PC-9 (cell line): ENCODE measurements at places on chromosomes 6 and 20.

DNA sequence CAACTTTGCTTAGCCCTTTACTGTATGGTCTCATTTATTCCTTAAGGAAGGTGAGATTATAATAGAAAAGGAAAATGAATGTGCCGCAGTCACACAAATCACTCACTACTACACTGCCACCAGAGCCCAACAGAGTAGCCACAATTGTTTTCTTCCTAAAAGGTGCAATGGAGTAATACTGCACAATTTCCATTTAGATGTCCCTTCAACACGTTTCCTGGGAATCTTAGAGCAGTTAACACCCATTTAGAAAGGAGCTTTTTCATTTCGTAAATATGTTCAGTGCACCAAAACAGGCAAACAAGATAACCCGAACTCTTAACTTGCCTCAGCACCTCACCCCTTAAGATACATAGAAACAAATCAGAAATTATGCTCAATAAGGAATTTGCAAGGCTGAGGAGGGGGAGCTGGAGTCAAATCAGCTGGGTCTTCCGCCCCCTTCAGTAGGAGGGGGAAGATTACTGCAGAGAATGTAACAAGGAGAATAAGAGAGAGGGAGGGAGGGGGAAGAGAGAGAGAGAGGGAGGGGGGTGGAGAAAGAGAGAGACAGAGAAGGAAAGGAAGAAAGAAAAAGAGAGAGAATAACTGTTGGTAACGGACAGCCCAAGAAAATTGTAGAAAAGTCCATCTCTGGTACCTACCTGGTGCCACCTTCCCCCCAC lies 155.5 kb downstream of the BCAS1 start:
- H3K27ac ChIP-seq = peak overlapping the region; percentile 93
- H3K4me1 ChIP-seq = peaks cover 47% of the 10 kb centered on the region
- no peak for DNase-seq
- H3K4me3 ChIP-seq = peak overlapping the region; percentile 61

DNA sequence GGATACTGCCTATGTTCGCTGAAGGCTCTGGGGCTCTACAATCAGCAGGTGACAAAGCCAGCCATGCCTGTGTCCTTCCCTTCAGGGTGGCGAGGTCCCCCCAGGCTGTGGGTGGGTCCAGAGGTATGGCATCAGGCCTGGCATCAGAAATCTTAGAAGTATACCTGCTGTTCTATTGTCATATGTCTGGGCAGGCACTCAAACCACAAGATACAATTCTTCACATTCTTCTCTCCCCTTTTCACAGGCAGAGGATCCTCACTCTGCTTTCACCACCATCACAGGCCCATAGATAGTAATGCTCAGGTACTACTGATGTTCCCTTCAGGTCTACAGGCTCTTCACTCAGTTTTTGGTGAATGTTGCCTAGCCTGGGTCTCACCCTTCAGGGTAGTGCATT lies 1180.0 kb upstream of the CITED2 start:
- no peak overlapping the region for H3K27ac ChIP-seq
- no peaks in the 10 kb centered on the region for H3K4me1 ChIP-seq
- H3K27me3 ChIP-seq = no peaks in the 10 kb centered on the region

DNA sequence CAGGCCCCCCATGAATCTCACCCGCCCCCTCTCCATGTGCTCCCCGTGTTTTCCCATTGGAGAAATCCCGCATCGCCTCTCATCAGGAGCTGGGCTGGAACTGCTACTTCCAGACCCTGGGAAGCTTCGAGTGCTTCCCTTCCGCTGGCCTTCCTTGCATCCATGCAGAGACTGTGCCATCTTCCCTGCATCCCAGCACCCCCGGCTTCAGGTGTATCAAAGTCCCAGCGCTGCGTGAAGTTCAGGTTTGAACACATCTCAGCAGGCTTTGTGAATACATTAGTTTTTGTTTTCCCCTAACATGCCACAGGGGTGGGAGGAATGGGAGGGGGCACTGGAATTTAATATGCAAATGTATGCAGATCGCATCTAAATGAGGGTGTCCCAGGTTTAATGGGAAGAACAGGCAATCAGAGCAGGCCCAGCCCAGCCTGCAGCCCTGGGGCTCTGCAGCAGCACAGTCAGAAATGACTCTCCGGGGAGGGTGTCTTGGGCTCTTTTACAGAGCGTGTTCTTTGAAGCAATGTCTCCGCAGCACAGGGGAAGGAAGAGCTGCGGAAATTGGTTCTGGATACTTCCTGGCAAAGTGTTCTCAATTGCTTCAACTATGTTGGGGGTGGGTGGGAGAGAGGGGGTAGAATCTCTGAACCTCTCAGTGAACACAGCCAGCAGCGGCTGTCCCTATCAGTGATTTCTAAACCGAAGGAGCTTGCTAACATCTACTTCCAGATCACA lies 8.3 kb upstream of the MMP9 start:
- peaks cover 39% of the 10 kb centered on the region for H3K4me1 ChIP-seq
- no peaks in the 10 kb centered on the region for H3K36me3 ChIP-seq
- no peak for DNase-seq
- H3K27me3 ChIP-seq = no peaks in the 10 kb centered on the region

DNA sequence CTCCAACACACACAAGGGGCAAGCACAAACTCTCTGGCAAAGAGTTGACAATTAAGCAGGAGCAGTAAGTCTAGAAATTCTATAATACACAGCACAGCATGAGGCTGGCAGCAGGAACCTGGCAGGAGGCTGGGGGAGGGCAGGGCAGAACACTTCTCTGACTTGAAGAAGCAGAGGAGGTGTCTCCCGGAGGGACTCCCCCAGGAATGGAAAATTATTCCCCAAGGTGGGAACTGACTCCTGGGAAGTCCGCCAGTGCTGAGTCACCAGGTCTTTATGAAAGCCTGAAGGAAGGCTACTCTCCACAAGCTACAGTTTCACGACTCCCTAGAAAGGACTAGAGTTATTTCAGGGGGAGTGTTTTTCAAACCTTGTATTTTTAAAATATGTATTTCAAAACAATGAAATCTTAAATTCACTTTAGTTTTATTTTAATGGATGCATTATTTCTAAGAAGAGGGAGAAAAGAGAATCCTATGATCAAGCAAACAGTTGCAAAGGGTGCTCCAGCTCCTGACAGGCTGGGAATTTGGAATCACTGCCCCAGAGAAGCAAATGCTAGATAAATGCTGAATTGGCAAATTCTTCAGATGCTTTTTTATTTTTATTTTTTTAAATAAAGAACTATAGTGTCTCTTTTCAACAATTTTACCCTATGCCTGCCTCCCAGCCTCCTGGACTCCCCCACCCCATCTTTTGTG lies 192.8 kb downstream of the LY86 start:
- no peaks in the 10 kb centered on the region for H3K27me3 ChIP-seq
- no peak overlapping the region for H3K4me3 ChIP-seq
- H3K36me3 ChIP-seq = no peaks in the 10 kb centered on the region
- H3K27ac ChIP-seq = peak overlapping the region; percentile 66

GRCh38 chr20:56208121-56208520 lies 40.4 kb upstream of the MC3R start:
- peaks cover 30% of the 10 kb centered on the region for H3K27me3 ChIP-seq
- no peaks in the 10 kb centered on the region for H3K36me3 ChIP-seq
- no peak overlapping the region for H3K27ac ChIP-seq
- no peak for DNase-seq

DNA sequence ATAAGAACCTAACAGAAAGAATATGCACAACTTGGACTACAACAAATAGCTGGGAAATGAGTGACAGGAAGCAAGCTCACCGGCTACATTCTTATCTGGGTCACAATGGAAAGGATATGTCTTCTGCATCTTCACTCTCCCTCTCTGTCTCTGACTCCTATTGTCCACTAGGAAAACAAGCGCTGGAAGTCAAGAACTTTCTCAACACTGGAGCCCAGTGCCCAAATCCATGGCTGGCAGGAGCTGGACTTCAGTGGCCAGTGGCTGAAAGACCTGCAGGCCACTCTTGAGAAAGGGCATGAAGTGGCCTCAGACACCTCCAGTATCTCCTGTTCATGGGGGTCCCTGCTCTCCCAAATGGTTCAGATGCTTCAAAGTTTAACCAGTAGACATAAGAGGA lies 62.0 kb downstream of the FAM50B start:
- peak overlapping the region; percentile 100; the same call in 1 of the 2 replicates for H3K27ac ChIP-seq
- H3K36me3 ChIP-seq = no peaks in the 10 kb centered on the region
- H3K4me1 ChIP-seq = peaks cover 44% of the 10 kb centered on the region
- no peaks in the 10 kb centered on the region for H3K27me3 ChIP-seq

- H3K36me3 ChIP-seq = no peaks in the 10 kb centered on the region
- H3K27me3 ChIP-seq = no peaks in the 10 kb centered on the region
- no peak overlapping the region for H3K4me3 ChIP-seq
- DNase-seq = no peak
- H3K27ac ChIP-seq = no peak overlapping the region
These were observed 3.5 kb upstream of the DDR1 start for GRCh38 chr6:30880698-30881252.

GRCh38 chr6:8123236-8123635 lies 20.9 kb upstream of the EEF1E1 start:
- H3K27me3 ChIP-seq = no peaks in the 10 kb centered on the region
- H3K36me3 ChIP-seq = no peaks in the 10 kb centered on the region
- no peak overlapping the region for H3K4me3 ChIP-seq
- H3K27ac ChIP-seq = no peak overlapping the region
- H3K4me1 ChIP-seq = no peaks in the 10 kb centered on the region
- DNase-seq = no peak

GRCh38 chr6:45637611-45638257 lies 260.0 kb upstream of the SUPT3H start:
- no peak overlapping the region for H3K4me3 ChIP-seq
- no peak for DNase-seq
- no peaks in the 10 kb centered on the region for H3K27me3 ChIP-seq

- no peak overlapping the region for H3K27ac ChIP-seq
- H3K4me1 ChIP-seq = no peaks in the 10 kb centered on the region
- DNase-seq = no peak
- no peaks in the 10 kb centered on the region for H3K27me3 ChIP-seq
- no peaks in the 10 kb centered on the region for H3K36me3 ChIP-seq
These were observed 24.0 kb downstream of the SNX3 start for GRCh38 chr6:108236791-108237190.

DNA sequence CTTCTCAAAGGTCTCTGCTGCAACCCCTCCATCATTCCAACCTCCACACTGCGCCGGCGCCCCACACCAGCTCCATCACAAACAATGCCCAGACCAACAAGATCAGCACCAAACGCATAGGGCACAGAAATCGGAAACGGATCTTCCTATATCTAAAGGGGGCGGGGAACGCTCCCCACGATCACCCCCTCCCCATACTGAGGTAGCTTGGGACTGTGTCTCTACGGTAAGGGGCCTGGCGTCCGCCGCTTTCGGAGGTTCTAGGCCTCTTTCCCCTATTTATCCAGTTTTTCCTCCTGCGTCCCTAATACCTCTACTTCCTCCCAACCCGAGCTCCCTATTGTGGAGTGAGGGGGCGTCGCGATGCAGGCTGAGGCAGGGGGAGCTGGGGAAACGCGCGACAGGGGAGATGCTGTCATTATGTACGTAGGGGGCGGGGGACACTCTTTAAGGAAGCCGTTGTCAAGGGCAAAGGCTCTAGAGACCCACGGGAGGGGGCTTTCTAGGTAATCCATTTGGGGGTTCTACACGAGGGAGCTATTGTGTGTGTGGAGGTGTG lies 909 bp downstream of the DNAAF9 start:
- no peak for DNase-seq
- H3K27ac ChIP-seq = no peak overlapping the region
- H3K4me3 ChIP-seq = peak overlapping the region; percentile 68; the same call in 1 of the 2 replicates
- H3K4me1 ChIP-seq = peaks cover 5% of the 10 kb centered on the region; the same call in 1 of the 2 replicates
- H3K27me3 ChIP-seq = no peaks in the 10 kb centered on the region

DNA sequence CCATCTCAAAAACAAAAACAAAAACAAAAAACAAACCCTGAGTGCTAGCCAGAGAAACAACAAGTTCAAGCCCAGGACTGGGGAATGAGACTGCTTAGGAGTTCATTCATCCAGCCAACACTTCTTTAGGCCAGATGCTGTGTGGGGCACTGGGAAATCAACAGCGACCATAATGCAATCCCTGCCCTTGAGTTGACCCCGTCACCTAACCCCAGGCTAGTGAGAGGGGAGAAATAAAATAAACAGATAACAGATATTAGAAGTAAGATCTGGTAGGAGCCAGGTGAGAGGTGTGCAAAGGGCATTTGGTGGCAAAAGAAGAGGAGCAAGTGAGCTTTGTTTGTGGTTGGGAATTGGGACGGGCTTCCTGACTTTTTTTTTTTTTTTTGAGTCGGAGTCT lies 4.9 kb upstream of the RPL10A start:
- no peaks in the 10 kb centered on the region for H3K27me3 ChIP-seq
- H3K36me3 ChIP-seq = no peaks in the 10 kb centered on the region
- H3K4me3 ChIP-seq = no peak overlapping the region
- peaks cover 23% of the 10 kb centered on the region for H3K4me1 ChIP-seq
- no peak overlapping the region for H3K27ac ChIP-seq
- DNase-seq = no peak

GRCh38 chr6:110629153-110629552 lies 152.7 kb upstream of the SLC22A16 start:
- no peak for DNase-seq
- no peaks in the 10 kb centered on the region for H3K27me3 ChIP-seq
- H3K36me3 ChIP-seq = no peaks in the 10 kb centered on the region
- H3K27ac ChIP-seq = no peak overlapping the region
- no peak overlapping the region for H3K4me3 ChIP-seq
- peaks cover 8% of the 10 kb centered on the region; the same call in 1 of the 2 replicates for H3K4me1 ChIP-seq

GRCh38 chr20:24836041-24836533 lies 113.0 kb upstream of the CST7 start:
- H3K27me3 ChIP-seq = no peaks in the 10 kb centered on the region
- no peaks in the 10 kb centered on the region for H3K36me3 ChIP-seq
- H3K4me3 ChIP-seq = no peak overlapping the region
- no peak for DNase-seq

GRCh38 chr6:156033598-156033997 lies 578.0 kb upstream of the NOX3 start:
- no peak overlapping the region for H3K4me3 ChIP-seq
- no peaks in the 10 kb centered on the region for H3K4me1 ChIP-seq
- no peak overlapping the region for H3K27ac ChIP-seq
- no peaks in the 10 kb centered on the region for H3K36me3 ChIP-seq
- no peaks in the 10 kb centered on the region for H3K27me3 ChIP-seq

DNA sequence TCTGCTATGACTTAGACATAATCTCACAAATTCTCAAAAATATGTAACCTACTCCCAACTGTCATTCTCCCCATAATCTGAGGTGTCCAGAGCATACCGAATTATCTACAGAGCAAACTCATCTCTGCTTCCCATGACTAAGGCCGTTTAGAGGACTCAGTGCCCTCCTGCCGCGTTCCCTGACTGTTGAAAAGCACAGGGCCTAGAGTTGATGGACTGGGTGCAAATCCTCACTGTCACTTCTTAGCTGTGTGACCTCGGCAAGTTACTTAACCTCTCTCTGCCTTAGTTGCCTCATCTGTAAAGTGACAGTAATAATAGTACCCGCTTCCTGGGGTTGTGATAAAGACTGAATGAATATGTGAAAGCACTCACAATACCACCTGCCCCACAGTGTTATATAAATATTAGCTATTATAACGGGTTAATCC lies 4.7 kb upstream of the TUBB2A start:
- DNase-seq = no peak
- peak overlapping the region; percentile 88 for H3K27ac ChIP-seq
- H3K4me1 ChIP-seq = peaks cover 47% of the 10 kb centered on the region
- H3K4me3 ChIP-seq = peak overlapping the region; percentile 58; the same call in 1 of the 2 replicates
- no peaks in the 10 kb centered on the region for H3K36me3 ChIP-seq
- H3K27me3 ChIP-seq = no peaks in the 10 kb centered on the region

GRCh38 chr6:56753811-56754210 lies 111.1 kb upstream of the DST start:
- peaks cover 12% of the 10 kb centered on the region; the same call in 1 of the 2 replicates for H3K36me3 ChIP-seq
- no peak overlapping the region for H3K27ac ChIP-seq
- no peak overlapping the region for H3K4me3 ChIP-seq

- H3K4me1 ChIP-seq = no peaks in the 10 kb centered on the region
- H3K27ac ChIP-seq = no peak overlapping the region
- no peak overlapping the region for H3K4me3 ChIP-seq
- no peak for DNase-seq
These were observed 187.1 kb upstream of the PHACTR1 start for GRCh38 chr6:12529364-12530019.
